Chondrocyte (in vitro differentiated cells): ENCODE measurements at places on chromosomes 4 and X.

DNA sequence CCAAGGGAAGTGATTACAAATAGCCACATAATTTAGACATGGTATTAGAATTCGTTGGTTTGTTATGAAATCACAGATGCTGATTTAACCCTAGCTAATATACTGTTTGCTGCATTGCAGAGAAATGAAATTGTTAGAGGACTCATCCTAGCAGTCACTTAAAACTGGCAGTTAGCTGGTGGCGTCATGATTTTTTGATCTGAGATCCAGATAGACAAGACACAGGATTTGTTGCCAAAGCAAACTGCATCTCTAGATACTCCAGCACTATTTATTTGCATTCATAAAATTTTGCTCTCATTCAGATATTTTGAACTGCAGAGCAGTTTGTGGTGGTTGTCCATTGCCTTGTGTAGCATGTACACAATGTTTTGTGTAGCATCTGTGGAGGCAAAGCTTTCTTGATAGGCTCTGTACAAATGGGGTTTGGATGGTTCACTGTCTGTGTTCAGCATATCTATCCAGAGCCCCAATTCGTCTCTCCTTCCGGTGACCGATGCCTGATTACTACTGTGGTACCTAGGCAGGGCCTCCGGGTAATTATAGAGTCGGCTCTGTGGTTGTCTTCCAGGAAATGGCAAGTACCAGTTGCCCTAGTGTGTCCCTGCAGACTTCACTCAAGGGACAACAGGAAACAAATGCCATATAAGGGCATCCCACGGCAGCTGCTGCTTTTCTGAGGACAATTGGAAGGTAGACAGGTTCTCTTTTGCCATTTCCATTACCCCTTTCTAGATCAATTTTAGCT, 30.1 kb upstream of the SPARCL1 start:
- DNase-seq = no peak

DNA sequence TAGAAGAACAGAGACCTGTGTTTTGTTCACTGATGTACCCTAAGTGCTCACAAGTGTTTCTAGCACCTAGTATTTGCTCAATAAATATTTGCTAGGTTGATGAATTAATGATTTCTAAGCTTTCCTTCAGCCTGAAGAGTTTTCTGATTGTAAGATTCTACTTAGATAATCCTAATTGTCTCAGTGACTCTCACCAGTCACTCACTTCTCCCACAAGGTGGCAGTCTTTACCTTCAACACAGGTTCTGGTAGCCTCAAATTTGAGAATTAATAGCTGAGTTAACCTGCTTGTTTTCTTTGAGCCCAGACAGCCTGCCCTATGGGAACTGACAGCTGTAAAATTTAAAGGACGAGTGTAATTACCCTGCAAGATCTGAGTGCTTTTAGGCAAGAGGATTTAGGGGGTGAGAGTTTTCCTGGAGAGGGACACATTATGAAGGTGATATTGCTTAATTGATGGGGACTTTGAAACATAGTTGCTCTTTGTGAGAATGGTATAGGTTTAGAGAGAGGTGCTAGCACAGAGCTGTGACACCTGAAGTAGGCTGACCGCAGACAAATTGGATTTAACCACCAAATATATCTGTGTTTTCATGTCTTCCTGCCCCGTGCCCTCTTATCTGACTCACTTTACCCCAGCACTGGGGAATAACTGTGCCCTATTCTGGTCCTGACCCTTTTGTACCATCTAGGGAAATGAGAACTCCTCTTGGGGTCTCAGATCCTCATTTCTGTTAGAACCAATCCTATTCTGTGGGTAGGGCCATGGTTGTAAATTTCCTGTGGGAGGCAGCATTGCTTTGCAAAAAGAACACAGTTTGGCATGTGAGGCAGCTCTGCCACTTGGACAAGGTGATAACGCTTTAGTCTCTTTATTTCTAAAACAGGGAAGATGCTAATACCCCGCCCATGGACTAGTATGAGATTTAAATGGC, 27.7 kb downstream of the CD38 start:
- no peak for DNase-seq

- DNase-seq = no peak
Observed at GRCh38 chr4:4364061-4364460, 22.8 kb upstream of the NSG1 start.

DNA sequence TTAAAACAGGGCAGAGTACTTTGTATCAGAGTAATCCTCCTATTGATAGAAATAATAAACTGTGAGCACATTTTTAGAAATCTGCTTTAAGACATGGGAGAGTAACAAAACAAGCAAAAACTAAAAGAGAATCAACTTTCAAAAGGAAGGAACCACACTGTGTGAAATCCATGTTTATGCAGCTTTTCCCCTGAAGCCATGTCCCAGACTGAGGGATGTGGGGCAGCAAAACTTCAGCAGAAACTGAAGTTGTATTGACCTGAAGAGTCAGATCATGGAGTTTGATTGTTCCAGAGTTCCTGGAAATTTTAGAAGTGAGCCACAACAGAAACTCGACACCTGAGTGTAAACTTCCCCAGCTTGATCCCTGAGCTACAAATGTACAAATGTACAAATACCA, 53.2 kb downstream of the COMMD8 start:
- DNase-seq = no peak

DNA sequence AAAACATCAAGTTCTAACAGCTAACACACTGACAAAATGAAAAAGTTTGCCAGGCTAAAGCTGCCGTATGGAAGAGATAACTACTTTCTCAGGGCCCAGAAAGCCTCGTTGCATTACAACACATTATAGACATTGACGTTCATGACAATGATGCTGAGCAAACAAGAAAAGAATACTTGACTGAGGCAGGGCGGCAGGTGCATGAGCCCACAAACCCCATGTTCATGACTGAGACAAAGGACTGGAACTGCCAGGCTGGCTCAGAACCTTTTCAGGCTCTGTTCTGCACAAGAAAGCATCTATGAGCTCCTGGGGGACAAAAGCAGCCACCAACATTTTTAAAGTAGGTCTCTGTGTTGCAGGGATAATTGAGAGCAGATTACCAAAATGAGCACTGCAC, 13.6 kb downstream of the TLR6 start:
- DNase-seq = no peak

- no peak for DNase-seq
Observed at GRCh38 chr4:30875658-30876269, 155.6 kb downstream of the PCDH7 start.

DNA sequence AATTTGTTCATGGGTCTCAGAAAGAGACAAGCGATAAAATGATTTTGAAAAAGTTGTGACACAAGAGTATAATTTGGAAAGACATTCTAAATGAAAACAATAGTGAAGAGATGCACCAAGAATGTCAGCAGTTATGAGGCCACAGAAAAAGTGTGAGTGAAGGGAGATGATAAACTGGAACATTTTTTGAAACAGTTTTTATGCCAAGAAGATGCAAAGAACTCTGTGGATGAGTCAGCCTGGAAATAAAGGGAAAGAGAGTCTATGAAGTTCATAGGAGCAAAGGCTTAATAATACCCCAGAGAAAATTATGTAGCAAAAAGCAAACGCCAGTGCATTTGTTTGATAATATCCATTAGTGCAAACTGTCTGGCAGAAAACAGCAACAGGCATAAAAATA, 188.4 kb upstream of the TBC1D9 start:
- no peak for DNase-seq

DNA sequence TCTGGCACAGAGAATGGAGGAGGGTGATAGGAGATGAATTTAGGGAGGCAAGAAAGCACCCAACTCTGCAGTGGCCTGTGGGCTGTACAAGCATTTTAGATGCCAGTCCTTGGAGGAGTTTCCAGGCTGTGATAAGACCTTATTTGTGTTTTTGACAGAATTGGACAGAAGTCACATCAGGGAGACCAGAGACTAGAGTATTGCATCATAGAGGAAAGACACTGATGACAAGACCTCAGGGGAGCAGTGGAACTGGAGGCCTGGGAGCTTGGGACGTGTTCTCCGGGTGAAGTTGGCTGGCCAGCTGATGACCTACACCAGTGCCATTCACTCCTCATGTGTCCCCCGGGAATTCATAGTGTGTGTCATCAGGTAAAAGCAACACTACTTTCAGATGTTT, 284.0 kb upstream of the ZFP42 start:
- no peak for DNase-seq
